Activated CD4-positive, alpha-beta T cell treated with anti-CD3 and anti-CD28 coated beads, Interleukin-2, amount 50 U/mL, for 48 hours (primary cell): ENCODE measurements at places on chromosomes 3 and 15.

GRCh38 chr3:13461169-13462124 lies 18.7 kb upstream of the HDAC11 start:
- DNase-seq: peak; percentile 80

GRCh38 chr3:81684751-81685395 lies 76.6 kb downstream of the GBE1 start:
- DNase-seq: no peak

DNA sequence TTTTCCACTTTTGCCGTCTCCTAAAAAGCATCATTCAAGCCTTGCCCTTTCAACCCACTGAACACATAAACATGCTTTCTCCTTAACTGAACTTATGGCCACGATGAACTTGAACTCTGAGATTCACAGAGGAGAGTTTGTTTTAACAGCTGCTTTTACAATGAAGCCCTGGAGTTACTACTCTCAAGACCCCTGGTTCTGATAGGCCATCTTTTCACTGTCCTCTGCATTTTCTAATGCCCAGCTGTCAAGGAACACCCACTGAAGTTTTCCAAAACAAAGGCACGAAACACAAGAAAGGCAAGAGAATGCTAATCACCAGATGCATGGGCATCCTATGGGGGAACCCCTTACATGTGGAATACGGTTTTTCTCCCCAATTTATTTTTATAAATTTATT lies 100.8 kb downstream of the ADAMTS9 start:
- DNase-seq: no peak

DNA sequence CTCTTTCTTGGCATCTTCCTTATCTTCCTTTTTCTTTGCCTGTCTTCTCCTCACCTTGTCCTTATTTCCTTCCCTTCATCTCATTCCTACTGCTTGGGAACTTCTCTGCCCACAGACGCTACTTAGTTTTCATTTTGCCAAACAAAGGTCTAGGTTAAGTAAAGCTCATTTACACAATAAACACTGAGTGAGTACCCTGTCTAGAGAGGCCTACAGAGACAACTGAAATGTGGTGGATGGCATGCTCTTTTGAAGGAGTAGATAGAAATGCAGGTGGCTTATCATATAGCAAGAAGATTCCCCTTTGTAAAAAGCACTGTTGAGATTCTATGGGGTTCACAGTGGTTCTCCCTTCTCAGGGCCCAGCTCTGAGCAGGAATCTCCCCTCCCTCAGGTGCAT lies 319.0 kb downstream of the CNTN3 start:
- DNase-seq: no peak

- DNase-seq: no peak
These were observed 900 bp upstream of the GNB4 start for GRCh38 chr3:179452176-179452564.
